Stimulated activated CD4-positive, alpha-beta T cell treated with anti-CD3 and anti-CD28 coated beads, Interleukin-4, amount 100 ng/mL, for 48 hours (primary cell): ENCODE measurements at places on chromosomes 12 and 14.

DNA sequence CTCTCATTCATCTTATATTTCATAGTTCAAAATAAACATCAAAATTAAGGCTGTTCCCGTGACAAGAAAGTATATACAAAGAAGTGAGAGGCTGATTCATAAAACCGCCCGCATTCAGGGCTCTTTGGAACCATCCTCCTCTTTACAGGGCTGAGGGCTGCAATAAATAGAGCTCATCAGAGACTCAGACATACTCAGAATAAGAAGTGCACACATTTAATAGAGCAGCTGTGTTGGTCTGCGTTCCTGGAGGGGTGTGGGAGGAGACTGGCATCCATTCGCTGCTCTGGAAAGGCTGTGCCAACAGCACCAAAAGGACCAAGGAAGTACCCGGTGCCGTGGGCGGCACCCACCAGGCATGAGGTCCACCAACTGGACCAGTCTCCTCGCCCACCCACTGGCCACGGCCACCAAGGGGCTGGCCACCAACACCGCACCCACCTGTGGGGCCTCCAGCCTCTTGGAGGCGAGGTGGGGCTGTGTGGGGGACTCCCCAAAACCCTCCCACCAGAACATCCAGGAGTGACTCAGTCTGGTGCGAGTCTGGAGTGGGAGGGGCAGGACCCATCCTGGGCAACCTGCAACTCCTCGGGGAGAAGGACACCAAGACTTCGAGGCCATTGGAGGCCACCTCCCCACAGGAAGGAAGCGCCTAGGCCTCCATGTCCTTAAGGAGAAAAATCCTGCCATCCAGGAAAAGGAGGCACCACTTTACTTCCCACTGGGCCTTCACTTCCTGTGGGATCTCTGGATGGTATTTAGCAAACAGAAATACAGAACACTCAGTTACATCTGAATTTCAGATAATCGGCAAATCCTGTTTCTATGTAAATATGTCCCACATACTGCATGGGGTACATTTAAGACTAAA lies 32.7 kb downstream of the VCPKMT start:
- DNase-seq, result no peak

- no peak for DNase-seq
These were observed 12.2 kb upstream of the TESC start for GRCh38 chr12:117111386-117111785.

GRCh38 chr12:25811656-25812126 lies 146.8 kb upstream of the RASSF8 start:
- DNase-seq, result no peak

- DNase-seq, result no peak
These were observed 84.8 kb downstream of the RBM19 start for GRCh38 chr12:113880988-113881962.

DNA sequence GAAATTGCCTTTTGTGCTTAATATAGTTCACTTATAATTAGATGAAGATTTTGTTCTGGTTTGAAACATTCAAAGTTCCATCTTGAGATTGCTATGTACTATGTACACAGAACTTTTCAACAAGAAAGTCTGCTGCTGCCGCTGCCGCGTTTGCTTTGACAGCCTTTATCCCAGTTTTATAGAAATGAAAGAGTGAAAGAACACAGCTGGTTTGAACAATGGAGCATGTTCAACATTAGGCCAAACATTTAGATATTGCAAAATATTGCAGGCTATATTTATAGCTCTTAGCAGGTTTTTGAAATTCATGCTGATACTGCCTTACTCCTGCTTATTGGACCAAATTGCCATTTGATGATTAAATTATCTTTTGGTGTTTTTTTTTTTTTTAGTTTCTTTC lies 299.8 kb upstream of the PRKD1 start:
- no peak for DNase-seq

DNA sequence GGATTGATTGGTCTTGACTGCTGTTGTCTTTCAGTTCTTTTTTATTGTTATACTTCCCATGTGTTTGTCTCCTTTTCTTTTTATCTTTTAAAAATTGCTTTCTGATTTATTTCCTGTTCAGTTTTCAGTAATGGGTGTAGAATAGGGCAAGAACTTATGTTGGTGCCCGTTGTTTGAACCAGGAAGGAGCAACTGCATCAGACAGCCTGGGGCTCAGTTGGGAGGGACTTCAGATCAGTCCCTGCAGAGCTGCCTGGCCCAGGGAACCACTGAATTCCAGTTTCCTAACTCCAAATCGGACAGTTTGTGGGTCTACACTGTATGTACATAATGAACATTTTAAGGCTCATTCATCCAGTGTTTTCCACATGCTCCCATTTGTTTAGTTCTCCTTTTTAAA lies 64.9 kb downstream of the FBXO34 start:
- no peak for DNase-seq

DNA sequence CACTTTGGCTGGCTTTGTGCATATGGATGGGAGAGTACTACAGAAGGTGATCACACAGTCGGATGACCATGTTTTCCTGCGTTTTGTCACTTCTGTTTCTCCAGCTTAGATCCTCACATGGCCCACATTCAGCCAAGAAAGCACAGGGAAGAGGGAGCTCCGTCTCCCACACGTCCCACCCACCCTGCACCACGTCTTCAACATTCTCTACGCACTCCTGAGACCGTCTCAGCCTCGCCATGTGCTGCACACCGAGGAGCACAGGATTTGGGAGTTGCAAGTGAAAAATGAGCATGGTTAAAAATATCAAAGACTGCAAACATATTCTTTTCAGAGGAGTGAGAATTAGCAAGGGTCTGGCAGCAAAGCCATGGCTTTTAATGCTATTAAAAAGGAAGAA lies 122.2 kb downstream of the APAF1 start:
- no peak for DNase-seq

GRCh38 chr12:41552588-41552987 lies 364.5 kb downstream of the PDZRN4 start:
- no peak for DNase-seq

DNA sequence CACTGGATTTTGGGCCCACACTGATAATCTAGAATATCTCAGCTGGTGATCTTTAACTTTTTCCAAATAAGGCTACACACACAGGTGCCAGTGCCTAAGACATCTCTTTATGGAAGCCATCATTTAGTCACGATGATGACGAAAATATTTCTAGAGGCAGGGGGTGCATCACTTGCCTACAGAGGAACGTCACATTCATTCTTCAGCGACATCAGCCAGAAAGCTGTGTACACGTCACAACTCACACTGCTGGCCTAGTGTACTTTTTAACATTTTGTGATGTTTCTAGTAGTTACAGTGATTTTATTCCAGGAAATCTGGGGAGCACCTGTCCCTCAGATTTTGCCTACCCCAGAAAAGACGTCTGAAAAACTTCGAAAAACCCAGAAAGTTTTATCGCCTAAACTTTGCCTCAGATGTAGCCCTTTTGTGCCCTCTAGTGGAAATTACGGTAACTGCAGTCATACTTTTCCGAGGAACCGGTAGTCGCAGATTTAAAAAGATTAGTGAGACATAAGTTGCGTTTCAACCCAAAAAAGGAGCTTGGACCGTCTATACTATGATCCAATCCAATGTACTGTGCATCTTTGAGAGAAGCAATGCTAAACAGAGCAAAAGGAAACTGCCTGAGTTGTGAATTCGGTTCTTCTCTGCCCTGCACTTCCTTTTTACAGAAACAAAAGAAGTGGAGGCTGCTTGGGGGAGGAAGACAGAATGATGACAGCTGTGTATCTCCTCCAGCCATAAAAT lies 64.3 kb upstream of the STON2 start:
- no peak for DNase-seq

DNA sequence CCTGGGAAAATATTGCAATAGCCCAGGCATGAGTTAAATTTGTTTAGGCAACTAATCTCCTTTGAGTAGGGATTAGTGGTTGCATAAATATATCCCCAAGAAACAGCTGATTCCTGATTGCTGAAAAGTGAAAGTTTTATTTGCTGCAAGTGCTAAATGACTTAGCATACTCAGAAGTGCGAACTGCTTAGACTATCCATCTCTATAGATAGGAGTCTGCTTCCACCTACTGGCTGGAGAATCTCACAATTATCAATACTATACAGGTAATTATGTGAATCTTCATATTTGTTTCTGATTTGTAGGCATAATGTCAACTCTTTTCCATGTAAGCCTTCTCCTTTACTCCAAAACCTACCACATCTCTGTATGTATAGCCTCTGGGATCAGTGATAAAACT lies 12.0 kb upstream of the SLCO1B3 start:
- DNase-seq, result no peak

DNA sequence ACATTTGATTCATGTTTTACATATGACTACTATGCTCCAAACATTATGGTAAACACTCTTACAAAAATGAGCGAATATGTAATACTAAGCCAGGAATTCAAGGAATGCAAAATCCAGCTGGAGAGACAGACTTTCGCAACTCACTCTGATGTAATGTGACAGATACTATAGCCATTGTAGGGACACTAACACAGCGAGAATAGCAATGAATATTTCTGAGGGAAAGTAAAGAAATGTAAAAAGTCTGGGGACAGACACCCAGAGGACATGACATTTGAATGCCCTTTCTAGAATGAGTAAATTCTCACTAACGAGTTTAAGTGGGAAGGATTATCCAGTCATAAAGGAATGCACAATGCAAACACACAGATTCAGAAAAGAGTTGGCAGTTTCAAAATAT lies 121.9 kb downstream of the PIK3C2G start:
- DNase-seq, result no peak

DNA sequence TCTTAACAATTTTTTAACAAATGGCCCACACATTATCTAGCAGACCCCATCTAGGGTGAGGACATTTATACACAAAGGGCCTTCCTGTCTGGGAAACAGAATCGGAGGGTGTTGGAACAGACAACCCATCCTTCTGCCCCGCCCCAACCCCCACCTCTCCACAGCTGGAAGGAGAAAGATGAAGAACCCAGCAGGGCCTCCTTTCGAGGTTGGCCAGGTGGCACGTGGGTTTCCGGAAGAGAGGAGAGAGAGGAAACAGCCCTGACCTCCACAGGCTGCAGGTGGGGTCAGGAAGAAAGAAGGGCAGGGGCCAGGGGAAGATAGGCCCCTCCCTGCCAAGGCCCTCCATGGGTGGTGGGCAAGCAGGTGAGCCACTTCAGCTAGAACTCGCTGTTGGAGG lies 57.2 kb downstream of the LRRC74A start:
- DNase-seq, result no peak

DNA sequence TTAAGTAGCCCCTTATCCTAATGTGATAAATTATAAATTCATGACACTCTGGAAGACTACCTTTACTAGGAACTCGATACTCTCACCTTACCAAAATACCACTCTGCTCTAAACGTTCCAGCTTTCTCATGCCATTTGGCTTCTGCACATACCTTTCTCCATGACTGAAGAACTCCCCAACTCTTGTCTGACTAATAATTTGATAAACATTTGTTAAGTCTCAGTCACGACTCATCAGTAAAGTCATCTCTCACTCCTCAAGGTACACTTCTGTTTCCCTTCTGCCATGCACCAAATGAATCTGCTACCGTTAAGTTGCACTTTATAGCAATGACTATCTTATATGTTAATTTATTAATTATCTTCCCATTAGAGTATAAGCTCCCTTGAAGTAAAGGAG lies 498.3 kb upstream of the NOVA1 start:
- no peak for DNase-seq

DNA sequence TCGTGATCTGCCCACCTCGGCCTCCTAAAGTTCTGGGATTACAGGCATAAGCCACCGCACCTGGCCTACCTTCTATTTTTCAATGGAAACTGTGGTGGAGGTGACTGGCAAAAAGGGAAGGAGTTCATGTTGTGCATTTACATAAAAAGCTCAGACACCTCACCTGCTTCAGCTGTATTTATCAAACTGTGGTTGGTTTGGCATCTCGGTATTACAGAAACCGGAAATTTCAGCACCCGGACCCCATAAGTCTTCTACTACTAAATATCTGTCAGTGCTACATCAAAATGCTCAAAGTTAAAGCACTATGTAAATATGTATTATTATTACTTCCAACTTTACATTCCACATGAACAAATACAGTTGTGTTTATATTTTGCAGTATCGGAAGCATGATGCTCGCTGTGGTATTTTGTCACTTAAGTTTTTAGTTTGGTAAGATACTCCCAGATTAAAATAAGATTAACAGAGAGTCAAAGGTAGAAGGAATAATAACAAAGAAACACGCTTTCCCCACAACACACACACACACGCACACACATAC lies 95.4 kb downstream of the ITPR2 start:
- no peak for DNase-seq

- DNase-seq, result no peak
These were observed 183.9 kb downstream of the ETNK1 start for GRCh38 chr12:22808860-22809259.

GRCh38 chr12:5203274-5203673 lies 159.6 kb downstream of the KCNA5 start:
- DNase-seq, result no peak

- no peak for DNase-seq
These were observed 9.7 kb downstream of the TNS2 start for GRCh38 chr12:53059434-53060063.

- DNase-seq, result no peak
These were observed 110.6 kb downstream of the MYRFL start for GRCh38 chr12:69935651-69936100.

GRCh38 chr12:89947437-89948270 lies 239.0 kb upstream of the ATP2B1 start:
- no peak for DNase-seq

GRCh38 chr12:122893208-122894153 lies 2.4 kb downstream of the VPS37B start:
- DNase-seq, result no peak

DNA sequence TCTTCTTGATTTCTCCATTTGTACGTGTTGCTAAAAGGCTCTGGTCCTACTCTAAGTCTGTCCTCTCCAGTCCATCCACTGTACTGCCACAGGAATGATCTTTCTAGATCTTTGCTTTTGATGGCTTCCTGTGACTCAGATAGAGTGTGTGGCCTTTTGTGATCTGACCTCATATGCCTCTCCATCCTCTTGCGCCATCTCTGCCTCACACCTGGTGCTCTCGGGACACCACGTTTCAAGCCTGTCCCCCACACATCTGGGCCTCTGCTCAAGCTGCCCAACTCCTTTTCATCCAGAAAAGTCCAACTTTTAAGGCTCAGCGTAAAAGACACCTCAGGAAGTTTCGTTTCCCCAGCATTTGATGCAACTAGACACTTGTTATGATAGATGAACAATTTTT lies 39.0 kb downstream of the DCAF4 start:
- DNase-seq, result no peak
